ENCODE measurements at places on chromosomes 1 and 21.

- no peak for DNase-seq
These were observed 2.4 kb downstream of the USP21 start for GRCh38 chr1:161161652-161162051.

- no peak for DNase-seq
These were observed 442 bp upstream of the CSMD2 start for GRCh38 chr1:34165422-34165921.

DNA sequence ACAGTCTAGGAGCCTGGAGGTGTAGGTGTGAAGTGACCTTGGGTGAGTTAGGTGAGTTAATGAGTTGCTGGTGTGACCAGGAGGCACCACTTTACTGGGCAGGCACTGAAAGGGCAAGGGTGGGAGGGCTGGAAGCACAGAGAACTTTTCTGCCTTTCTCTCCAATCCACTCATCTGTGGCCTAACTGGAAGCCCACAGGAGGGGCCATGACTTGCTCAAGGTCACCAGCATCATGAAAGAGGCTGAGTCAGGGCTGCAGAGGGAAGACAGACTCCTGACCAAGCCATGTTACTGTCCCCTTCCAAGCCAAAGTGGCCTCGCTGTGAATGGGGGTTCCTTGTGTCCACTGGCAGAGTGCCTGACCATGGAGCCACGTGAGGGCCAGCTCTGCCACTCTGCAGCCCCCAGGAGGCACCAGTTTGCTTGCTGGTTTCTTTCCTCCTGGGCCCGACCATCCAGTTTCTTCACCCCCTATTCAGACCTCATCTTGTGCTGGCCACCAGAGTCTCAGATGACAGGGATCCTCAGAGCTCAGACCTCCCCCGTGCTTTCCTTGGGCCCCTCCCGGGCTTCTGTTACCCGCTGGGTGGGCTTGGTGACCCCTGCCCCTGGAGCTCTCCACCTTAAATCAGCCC is 4.3 kb upstream of the BSND start:
- DNase-seq = no peak

DNA sequence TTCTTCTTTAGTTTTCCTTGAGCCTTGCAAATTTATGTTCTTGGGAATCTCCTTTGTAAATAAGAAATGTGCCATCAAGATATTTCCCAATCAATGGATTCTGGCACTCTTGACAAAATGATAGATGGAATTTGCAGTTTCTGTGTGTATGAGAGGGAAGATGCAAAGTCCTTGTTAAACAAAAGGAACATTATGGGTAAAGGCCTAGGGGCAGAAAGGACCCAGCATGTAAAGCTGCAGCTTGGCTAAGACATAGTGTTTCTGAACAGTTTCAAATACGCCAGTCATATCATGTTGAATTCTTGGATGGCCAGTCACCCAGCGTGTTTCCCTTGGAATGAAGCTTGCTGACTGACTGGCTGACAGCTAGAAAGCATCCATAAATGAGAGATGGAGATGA is 210.8 kb downstream of the NFIA start:
- no peak for DNase-seq

Data from GM12865 (cell line).